ENCODE measurements at places on chromosomes 1 and 21.

DNA sequence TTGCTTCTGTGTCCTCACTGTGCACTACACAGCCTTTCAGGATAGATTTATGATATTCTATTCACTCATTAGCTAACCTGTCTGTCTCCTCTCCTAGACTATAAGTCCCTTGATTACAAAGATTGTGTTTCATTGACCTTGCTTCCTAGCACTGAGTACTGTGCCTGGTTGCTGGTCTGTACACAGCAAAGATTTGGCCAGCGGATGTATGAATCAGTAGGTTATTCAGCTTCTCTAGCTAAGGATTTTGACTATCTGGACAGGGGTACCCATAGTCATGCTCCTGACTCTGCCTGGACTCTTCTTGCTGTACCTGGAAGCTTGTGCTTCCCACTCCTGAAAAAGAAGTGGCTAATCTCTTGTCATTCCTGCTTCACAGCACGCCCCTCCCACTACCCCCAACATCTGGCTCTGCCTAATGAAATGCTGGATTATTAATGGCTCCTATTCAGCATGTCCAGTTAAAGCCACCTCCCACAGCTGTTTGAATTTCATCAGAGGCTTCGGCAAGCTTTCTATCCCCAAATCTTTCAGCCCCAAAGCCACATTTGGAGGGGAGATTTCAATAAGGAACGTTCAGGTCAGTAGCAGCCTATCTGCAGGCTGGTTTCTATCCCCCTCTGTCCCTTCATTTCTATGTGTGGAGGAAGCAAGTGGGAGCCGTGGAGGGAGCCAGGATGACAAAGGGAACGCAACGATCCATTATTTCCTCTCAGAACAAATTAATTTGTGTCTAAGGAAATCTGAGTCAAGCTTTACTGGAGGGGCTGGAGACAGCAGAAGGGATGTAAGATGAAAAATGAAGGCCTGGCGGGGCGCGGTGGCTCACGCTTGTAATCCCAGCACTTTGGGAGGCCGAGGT is 64.8 kb upstream of the PPM1J start:
- no peak for DNase-seq

- no peak for DNase-seq
These were observed 931.2 kb upstream of the B3GALT2 start for GRCh38 chr1:194117582-194117981.

DNA sequence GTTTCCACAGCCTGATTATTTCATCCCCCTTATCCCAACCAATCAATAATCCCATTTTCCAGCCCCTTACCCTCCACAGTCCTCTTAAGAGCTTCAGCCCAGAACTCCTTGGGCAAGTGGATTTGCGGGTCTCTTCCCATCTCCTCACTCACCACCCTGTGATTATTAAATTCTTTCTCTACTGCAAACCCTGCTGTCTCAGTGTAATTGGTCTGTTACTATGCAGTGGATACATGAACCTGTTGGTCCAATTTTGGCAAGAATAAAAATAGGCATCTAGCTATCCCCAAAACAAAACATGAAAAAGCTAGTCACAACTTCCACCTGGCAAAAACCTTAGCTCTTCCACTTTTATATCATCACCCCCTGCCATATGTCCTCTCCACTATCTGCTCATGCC is 36.2 kb upstream of the TNFSF4 start:
- DNase-seq = no peak

GRCh38 chr1:189962181-189962580 is 515.5 kb downstream of the BRINP3 start:
- DNase-seq = no peak

GRCh38 chr1:167474191-167474641 is 44.1 kb downstream of the CD247 start:
- no peak for DNase-seq

DNA sequence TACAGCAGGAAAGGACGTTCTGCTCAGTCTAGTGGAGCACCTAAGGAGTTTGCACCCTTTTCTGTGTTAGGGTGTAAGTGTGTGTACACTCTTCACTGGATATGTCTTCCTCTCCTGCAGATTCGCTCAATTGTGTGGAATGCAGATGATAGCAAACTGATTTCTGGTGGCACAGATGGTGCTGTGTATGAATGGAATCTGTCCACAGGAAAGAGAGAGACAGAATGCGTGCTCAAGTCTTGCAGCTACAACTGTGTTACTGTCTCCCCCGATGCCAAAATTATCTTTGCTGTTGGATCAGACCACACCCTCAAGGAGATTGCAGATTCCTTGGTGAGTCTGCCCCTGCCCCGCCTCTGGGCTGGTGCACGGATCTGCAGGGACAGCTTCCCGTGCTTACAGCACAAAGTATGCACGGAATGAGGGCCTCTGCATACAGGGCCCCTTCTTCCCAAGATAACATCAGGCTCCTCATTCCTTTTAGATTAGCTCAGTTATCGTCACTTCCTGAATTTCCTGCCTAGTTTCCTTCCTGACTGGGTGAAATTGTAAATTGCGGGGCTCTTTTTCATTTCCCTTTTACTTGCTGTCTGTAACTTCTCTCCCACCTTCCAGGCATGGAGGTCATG is 34.6 kb downstream of the CFAP57 start:
- DNase-seq = no peak

DNA sequence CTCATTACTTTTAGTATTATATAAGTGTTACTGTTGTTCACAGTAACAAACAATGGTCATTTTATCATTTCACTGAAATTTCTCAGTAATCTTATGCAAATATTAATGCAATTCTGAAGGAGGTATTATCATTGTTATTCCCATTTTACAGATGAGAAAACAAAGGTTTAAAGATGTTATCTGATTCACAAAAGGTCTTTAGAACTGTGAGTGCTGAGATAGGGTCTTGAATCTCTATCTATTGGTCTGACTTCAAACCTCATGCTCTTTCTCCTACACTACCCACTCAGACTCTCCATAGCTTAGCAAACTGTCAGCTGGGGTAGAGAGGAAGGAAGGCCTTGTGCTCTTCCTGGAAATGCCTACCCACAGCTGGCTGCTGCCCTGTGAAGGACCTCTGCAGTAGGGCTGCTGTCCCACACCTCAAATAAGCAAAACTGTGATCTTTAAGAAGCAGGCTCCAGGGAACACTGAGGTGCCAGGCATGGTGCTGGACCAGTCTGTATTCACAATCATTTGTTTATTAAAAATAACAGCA is 6.2 kb upstream of the OSCP1 start:
- no peak for DNase-seq

DNA sequence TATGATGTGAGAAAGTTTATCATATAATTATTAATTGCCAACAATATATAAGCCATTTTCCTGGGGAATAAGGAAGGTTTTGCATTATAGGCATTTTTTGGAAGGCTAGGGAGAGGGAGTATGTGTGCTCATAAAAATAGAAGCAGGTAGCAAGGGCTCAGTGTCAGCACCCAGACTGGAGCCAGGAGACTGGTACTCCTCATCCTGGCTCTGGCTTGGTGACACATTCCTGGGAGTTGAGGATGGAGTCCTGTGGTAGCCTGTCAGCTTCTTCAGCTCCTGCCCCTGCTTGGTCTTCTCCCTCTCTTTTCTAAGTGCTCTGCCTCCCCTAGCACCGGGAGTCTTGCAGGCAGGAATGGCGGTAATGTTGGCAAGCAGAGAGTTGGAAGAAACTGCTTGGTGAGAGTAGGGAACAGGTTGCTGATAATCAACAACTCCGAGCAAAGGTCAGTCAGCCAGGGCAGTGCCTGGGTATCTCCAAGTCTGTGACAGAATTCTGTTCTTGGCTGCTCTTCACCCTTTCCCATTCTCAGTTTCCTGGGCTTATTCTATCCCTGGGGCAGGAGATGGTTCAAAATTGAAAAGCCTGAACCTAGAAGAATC is 23.0 kb downstream of the GIPC2 start:
- no peak for DNase-seq

DNA sequence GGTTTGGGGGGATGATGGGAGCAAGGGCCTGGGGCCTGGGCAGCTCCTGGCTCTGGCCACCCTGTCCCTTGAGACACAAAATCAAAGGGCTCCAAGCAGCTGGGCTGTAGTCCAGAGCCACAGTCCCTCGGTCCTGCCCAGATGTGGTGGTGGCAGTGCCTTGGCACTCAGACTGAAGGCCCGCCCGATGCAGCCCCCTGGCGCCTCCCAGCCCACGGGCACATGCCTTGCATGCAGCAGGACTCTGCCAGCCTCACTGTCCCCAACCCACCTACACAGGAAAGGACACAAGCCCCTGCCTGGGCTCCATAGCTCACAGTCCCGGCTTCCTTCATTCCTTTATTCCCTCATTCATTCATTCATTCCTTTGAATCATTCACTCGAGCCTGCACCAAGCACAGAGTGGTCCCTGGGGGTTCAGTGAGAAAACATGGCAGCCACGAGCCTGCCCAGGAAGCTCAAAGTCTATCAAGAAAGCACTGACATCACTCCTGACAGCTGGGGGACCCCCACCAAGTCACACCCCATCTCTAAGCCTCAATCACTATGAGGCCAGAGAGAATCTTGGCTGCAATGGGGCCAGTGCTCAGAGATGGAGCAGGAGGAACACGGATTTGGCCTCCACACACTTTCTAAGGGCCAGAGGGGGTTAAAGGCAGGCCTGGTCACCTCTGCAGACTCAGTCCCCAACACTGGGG is 5.8 kb downstream of the SDC3 start:
- no peak for DNase-seq

- no peak for DNase-seq
These were observed 8.4 kb downstream of the PPP2R5A start for GRCh38 chr1:212293579-212293978.

DNA sequence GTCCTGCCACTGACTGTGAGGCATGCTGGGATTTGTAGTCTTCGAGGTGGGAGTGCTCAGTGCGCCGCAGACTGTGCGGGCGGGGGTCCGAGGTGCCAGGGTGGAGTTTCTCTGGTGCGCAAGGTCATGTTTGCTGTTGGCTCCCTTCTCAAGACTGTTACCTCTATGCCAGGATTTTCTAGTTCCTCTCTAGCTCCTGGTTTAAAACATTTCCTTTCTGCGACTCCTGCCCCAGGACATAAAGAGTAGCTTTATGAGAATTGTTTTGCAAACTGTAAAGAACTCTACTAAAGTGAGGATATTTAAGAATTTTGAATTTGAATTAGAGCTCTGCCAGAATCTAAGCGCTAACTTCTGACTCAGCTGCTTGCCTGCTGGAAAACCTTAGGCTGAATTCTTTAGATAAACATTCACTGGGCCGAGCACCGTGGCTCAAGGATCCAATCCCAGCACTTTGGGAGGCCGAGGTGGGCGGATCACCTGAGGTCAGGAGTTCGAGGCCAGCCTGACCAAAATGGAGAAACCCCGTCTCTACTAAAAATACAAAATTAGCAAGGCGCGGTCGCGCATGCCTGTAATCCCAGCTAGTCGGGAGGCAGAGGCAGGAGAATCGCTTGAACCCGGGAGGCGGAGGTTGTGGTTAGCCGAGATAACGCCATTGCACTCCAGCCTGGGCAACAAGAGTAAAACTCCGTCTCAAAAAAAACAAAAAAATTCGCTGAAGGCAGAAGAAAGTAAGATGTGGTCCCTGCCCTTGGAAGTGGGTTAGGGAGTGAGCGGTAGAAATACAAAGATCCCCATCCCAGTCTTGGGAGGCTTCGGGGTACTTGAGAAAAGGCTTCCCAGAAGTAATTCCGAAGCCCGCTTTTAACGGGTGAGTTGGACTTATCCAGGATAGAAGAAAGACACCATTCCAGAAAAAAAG is 992 bp upstream of the USP48 start:
- DNase-seq = no peak

DNA sequence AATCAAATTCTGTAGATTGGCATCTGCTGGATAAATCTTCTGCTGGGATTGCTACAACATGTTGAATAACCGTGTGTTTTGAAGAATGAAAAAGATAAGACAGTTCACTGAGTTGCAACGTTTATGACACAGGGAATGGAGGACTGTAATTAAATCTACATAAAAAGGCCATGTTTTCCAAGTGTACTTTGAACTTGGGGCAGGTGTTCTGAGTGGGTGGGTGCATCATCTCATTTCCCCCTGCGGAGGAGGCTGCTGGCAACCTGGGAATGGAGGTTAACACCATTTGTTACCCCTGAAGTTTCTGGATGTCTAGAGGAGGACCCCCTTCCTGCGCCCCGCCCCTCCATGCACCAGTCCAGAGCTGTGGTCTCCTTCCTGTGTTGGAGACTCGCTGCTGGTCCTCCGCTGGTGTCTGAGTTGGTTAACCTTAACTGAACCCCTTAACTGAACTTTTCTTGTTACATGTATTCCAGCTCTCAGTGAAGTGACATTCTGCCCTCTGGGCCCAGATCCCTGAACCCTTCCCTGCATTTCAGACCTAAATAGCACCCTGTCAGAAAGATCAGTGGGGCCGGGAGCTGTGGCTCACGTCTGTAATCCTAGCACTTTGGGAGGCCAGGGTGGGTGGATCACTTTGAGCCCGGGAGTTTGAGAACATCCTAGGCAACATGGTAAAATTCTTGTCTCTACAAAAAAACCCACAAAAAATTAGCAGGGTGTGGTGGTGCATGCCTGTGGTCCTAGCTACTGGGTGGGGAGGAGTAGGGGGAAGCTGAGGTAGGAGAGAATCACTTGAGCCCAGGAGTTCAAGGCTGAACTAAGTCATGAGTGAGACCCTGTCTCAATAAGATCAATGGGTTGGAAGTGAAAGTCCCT is 31.8 kb downstream of the UCK2 start:
- no peak for DNase-seq

DNA sequence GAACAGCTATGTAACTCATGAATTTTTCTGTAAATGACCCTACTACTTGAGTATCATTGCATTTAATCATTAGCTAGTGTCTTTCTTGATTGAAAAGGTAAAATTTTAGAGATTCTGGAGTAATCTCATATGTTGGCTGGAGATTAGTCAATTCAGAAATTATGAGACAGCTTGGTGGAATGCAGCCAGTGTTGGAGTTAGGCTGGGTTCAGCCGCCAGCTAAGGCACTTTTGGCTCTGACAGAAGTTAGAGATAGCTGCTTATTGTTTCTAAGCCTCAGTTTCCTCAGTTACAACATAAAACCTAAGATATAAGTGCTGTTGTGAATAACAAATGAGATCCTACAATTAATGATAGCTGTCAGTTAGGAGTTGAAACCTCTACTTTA is 49.4 kb downstream of the TBCE start:
- DNase-seq = no peak

DNA sequence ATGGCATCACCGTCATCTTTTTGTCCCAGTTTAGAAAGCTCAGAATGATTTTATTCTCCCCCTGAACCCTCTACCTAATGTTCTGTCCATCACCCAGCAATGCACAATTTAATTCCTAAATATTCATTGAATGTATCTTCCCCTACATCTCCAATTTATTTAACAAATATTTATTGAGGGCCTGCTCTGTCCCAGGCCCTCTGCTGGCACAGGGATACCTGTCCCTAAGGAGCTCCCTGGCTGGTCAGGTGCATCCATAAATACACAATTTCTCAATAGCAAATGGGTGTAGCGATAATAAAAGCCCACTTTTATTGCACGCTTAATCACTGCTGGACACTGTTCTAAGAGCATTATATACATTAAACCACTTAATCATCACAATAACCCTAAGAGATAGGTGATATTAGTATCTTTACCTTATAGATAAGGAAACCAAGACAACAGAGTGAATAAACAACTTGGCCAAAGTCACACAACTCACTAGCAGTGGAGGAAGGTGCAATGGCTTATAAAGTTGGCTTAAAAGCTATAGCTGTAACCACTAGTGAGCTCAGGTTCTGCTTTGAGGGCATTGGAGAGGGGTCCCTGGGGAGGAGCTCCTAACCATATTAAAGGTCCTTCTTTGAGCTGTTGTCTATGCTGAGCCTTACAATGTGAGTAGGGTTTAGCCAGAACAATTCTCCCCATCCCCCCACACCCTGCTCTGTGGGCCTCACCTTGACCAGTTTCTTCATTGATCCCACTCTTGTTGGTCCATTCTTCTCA is 126.3 kb upstream of the JUN start:
- no peak for DNase-seq
